ENCODE measurements at places on chromosomes 12 and 14. TPM values are rescaled to one million over a fixed set of nuclear protein-coding genes. Genes with fewer than 3 reads are reported as not detected.

DNA sequence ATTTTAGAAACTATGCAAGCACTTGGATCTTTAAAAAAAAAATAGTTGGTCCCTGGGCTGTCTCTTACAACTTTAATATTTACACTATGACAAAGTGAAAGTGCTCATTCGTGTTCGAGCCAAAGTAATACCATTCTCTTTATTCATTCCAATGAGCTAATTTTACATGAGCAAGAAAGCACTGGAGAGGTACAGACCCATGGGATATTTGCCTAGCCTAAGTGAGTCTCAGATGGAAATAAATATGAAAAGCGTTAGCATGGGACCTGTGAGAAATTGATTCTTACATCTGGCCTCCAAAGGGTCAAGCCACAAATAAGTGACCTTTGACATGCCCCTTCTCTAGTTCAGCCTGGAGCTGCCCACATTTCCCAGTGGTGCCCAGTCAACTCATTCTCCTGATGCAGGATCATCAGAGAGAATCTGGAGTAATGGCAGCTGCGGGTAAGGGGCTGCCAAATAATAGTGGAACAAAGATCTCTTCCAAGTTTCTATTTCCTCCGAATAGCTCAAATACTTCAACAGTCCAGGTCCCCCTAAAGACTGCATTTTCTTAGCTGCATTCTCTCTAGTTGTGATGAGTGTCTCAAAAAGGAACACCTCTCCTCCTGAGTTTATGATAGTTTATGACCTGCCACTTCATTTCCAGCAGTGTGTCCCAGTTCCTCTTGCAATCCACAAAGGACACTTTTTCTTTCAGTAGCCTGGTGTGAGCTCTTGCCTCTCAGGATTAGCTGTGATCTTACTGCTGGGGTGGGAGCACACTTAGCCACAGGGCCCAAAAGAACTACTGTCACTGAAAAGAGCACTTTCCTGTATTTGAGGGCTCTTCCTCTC, 208.2 kb downstream of the DAD1 start:
- H3K4me3 ChIP-seq, result no peak overlapping the region
- peak overlapping the region; percentile 4 for H3K27ac ChIP-seq
- H3K27me3 ChIP-seq, result no peaks in the 10 kb centered on the region
- H3K4me1 ChIP-seq, result peaks cover 48% of the 10 kb centered on the region
- peak; percentile 13 for DNase-seq

DNA sequence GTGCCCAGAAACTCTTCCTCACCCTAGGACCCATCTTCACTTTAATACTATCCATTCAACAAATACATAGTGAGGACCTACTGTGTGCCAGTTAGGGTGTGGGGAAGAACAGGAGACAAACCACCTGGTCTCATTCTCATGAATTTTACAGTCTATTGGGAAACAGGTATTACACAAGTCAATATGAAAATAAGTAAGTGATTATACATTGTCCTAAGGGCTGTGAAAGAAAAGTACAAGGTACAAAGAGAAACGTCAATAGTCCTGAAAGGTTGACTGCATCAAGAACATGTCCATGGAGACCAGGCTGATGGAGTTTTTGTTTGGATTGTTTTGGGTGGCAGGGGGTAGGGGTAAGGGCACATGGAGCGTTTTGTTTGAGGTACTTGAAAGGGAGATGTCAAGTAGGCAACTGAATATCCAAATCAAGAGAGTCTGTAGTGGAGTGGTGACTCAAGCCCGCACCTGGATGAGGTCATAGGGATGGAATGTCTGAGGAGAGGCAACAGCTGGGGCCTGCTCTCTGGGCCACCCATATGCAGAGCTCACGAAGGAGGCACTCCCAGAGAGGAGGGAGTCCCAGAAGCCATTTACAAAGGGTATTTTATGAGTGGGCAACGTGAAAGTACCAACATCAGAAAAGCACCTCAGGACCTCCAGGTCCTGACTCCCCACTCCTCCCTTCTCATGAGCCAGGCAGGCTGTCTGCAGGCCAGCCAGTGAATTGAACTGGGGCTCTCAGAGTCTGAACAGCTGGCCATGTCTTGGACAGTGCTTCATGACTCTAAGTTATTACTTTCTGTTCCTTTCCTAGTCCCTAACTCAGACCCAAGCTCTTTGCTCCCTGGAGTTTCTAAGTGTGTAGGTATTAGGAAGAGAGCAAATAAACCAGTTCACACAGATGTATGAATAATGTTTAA, 272.0 kb downstream of the ZFP36L1 start:
- H3K27ac ChIP-seq, result no peak overlapping the region
- H3K4me3 ChIP-seq, result no peak overlapping the region
- DNase-seq, result no peak
- no peaks in the 10 kb centered on the region for H3K27me3 ChIP-seq
- H3K4me1 ChIP-seq, result peaks cover 38% of the 10 kb centered on the region
- no peaks in the 10 kb centered on the region for H3K36me3 ChIP-seq

Gene IL22
- not detected for total RNA-seq

DNA sequence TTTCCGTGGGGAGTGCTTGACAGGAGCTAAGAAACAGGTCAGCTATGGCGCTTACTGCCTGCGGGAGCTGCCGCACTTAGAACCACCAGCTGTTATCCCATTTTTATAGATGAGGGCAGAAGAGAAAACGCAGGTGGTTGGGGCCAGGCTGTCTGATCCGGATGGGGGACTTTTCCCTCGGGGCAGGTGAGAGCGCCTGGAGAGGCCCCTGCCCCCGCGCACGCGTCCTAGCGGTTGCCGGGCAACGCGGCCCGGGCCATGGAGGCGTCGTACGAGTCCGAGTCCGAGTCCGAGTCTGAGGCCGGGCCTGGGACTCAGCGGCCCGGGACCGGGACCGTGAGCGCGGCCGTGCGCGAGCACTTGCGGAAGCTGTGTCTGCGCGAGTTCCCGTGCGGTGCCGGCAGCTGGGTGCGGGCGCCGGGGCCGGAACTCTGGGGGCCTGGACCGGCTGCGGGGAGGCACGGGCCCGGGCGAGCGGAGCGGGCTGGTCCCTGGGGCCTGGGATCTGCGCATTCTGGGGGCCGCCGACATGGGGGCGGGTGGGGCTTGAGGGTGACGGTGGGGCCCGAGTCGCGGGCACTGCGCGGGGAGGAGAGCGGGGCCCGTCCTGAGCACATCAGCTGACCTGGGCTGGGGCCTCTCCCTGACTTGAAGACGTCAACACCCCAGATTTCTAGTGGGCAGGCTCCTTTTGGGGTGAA, at the start of gene LRRC43:
Gene LRRC43, plus strand, starts transcription at position 237 of the 701 bp plus-strand sequence. Its CDS starts 22 bp downstream, at position 259.
- H3K36me3 ChIP-seq, result no peaks in the 10 kb centered on the region
- H3K27me3 ChIP-seq, result no peaks in the 10 kb centered on the region
- H3K4me1 ChIP-seq, result peaks cover 22% of the 10 kb centered on the region
- peak; percentile 66 for DNase-seq
- no peak within 1 kb of the TSS for H3K27ac ChIP-seq

GRCh38 chr12:24078318-24078765, 128.9 kb upstream of the SOX5 start:
- no peak for DNase-seq
- H3K4me1 ChIP-seq, result no peaks in the 10 kb centered on the region
- H3K27ac ChIP-seq, result no peak overlapping the region
- no peaks in the 10 kb centered on the region for H3K27me3 ChIP-seq
- H3K4me3 ChIP-seq, result no peak overlapping the region

Gene NRL
- total RNA-seq, result 8.8 TPM

Gene CEBPE
- 0.37 TPM for total RNA-seq

Gene CLEC7A
- total RNA-seq, result 0.67 TPM

- H3K4me1 ChIP-seq, result no peaks in the 10 kb centered on the region
- no peaks in the 10 kb centered on the region for H3K27me3 ChIP-seq
- DNase-seq, result no peak
Observed at GRCh38 chr12:57888409-57889157, 42.1 kb upstream of the CTDSP2 start.

Gene HIGD1C
- total RNA-seq, result not detected

Gene CLEC4A
- total RNA-seq, result 1.6 TPM

Gene NKX2-1
- not detected for total RNA-seq

DNA sequence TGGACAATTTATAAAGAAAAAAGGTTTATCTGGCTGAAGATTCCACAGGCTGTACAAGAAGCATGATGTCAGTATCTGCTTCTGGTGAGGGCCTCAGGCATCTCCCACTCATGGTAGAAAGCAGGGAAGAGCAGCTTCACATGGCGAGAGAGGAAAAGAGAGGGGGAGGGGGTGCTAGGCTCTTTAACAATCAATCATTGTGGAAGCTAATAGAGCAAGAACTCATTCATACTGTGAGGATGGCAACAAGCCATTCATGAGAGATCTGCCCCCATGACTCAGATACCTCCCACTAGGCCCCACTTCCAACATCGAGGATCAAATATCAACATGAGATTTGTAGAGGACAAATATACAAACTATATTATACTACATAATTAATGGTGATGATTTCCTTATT, 361.9 kb upstream of the FAR2 start:
- no peaks in the 10 kb centered on the region for H3K27me3 ChIP-seq
- H3K36me3 ChIP-seq, result no peaks in the 10 kb centered on the region
- H3K4me1 ChIP-seq, result no peaks in the 10 kb centered on the region
- DNase-seq, result no peak

DNA sequence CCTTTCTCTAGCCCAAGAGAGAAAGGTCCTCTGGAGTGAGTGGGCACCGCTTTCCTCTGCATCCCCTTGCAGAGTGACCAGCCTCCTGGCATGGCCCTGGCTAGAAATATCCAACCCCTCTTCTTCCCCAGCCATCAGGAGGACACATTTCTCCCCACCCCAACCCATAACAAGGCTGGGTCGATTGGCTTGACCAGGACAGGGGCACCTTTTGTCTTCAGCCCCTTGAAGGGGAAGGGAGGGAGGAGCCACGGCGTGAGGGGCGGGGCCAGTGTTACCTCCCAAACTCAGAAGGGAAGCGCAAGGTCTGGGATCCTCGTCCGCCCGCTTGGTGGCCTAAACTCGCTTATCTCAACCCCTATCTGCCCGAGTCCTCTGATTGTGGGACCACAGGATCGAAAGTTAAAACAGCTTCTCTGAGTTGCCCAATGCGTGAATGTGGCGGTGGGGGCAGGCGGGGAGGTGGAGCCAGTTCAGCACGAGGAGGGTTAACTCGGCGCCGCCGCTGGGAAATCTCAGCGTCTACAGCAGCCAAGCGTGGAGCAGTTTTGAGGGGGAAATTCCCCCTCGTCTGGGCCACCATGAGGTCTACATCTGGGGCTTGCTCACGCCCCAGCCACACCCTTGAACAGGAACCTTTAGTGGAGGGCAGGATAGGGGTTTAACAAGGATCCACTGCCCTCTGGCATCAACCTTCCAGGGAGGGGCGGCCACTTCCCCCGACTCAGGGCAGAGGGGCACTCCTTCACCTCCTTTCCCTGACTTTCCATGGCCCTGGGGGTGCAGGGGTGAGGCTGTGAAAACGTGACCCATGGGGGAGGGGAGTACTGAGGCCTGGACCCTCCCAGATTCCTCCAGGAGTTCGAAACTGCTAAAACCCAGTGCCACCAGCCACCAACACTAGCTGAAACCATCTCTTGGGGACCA, 795 bp downstream of the STAT6 start:
- no peaks in the 10 kb centered on the region for H3K27me3 ChIP-seq
- peaks cover 40% of the 10 kb centered on the region for H3K4me1 ChIP-seq
- peaks cover 2% of the 10 kb centered on the region for H3K36me3 ChIP-seq
- peak; percentile 91 for DNase-seq
- peak overlapping the region; percentile 96 for H3K27ac ChIP-seq

Gene PKP2
- total RNA-seq, result not detected

Gene SIX1
- not detected for total RNA-seq

Gene PIWIL1
- not detected for total RNA-seq

DNA sequence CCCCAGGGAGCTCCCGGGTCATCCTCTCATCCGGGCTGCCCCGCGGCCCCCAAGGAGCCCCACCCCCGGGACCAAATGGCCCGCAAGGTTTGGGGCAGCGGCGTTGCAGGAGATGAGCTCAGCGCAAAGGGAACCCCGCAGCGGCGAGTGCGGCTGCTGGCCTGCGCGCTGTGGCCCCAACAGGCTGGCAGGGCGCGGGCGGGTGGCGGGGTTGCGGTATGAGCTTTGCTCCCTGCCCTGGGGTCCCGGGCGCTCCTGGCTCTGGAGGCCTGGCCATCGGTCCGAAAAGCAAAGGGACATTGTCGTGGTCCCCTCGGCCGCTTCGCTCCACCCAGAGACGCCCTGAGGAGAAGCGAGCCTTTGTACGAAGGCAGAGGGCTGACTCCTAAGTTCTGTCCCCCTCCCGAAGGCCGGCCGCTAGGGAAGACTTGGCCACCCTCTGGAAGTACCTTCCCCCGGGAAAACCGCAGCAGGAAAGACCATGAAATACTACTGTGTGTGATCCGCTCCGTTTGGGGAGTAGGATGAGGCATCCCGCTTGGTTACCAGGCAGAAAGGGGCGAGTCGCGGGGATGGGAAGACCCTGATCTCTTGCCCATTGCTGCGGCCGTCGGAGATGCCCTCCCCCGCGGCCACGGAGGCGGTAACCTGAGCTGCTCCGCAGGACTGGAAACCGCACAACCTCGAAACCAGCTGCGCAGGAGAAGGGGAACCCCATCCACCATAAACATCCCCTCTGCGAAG, 620 bp upstream of the NID2 start:
- peaks cover 28% of the 10 kb centered on the region for H3K4me1 ChIP-seq
- peak; percentile 36 for DNase-seq
- H3K4me3 ChIP-seq, result peak overlapping the region; percentile 49
- no peaks in the 10 kb centered on the region for H3K36me3 ChIP-seq
- H3K27ac ChIP-seq, result no peak overlapping the region
- H3K27me3 ChIP-seq, result peaks cover 42% of the 10 kb centered on the region

Gene PTPRB
- not detected for total RNA-seq

DNA sequence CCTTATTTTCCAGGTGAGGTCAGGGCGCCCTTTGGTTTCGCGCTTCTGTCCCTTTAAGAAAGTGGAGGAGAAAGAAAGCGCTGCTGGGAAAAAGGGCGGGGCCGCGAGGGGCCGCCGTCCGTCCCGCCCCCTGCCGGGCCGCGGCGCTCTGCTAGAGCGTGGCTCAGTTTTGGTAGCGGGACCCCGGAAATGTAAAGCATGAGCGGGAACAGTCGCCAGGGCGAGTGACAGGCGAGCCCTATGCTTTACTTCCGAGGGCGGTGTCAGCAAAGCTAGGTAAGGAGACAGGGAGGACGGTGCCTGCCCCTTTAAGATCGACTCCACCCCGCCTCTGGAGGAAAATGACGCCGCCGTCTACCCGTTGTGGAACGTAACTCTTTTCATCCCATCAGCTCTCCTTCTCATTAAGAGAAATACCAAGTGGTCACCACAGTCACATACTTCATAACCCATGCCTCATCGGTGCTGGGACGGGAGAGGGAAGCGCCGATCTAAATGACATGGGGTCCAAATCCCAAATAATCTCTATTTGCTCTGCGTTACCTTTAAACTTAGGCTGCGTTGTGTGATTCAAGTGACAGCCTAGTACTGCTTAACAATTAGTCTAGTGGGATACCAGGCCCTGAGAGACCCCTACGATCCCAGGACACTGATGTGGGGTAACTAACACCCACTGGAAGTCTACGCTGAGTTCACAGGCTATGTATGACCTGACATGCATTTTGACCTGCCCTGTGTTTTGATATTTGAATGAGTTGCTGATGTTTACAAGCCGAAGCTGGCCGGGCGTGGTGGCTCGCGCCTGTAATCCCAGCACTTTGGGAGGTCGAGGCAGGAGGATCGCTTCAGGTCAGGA, at the start of gene ETFBKMT:
Gene ETFBKMT, plus strand, starts transcription at position 602 of the 856 bp plus-strand sequence. CDS start 2,266 bp downstream, outside the sequence.
- H3K4me3 ChIP-seq, result peak within 1 kb of the TSS; percentile 63
- H3K4me1 ChIP-seq, result peaks cover 25% of the 10 kb centered on the region
- H3K27me3 ChIP-seq, result no peaks in the 10 kb centered on the region
- DNase-seq, result peak; percentile 96

Data from B cell (primary cell).